ENCODE measurements at places on chromosomes 2 and 18. TPM values are rescaled to one million over a fixed set of nuclear protein-coding genes. Genes with fewer than 3 reads are reported as not detected.

Gene AQP12B
- total RNA-seq: not detected

Gene ST8SIA3
- total RNA-seq: not detected

- no peaks in the 10 kb centered on the region for H3K27me3 ChIP-seq
- DNase-seq: no peak
- no peaks in the 10 kb centered on the region for H3K36me3 ChIP-seq
- H3K4me1 ChIP-seq: no peaks in the 10 kb centered on the region
These were observed 424.2 kb downstream of the TSN start for GRCh38 chr2:122179492-122180165.

DNA sequence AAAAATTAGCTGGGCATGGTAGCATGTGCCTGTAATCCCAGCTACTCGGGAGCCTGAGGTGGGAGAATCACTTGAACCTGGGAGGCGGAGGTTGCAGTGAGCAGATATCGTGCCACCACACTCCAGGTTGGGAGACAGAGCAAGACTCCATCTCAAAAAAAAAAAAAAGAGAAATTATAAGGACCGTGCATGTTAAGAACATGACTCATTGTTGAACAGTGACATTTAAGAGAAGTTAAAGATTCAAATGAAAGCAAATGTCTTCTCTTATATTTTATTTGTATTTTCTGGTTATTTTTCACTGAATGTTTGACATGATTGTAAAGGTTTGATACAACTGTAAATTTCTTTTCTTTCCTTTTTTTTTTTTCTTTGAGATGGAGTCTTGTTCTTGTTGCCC, 69.6 kb downstream of the APLF start:
- no peak overlapping the region for H3K27ac ChIP-seq
- no peaks in the 10 kb centered on the region for H3K27me3 ChIP-seq

DNA sequence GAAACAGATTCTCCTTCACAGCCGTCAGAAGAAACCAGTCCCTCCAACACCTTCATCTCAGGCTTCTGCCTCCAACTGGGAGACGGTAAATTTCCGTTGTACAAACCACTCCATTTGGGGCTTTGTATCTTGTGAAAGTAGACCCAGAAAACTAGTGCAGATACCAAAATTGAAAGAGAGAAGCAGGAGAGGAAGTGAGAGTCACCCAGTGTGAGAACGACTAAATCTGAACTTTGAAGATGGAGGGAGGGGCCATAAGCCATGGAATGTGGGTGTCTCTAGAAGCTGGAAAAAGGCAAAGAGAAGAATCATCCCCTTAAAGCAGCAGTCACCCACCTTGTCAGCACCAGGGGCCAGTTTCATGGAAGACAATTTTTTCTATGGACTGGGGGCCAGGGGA, 88.3 kb upstream of the LRATD1 start:
- DNase-seq: no peak
- no peaks in the 10 kb centered on the region for H3K36me3 ChIP-seq
- H3K4me1 ChIP-seq: no peaks in the 10 kb centered on the region
- H3K4me3 ChIP-seq: no peak overlapping the region
- no peaks in the 10 kb centered on the region for H3K27me3 ChIP-seq

DNA sequence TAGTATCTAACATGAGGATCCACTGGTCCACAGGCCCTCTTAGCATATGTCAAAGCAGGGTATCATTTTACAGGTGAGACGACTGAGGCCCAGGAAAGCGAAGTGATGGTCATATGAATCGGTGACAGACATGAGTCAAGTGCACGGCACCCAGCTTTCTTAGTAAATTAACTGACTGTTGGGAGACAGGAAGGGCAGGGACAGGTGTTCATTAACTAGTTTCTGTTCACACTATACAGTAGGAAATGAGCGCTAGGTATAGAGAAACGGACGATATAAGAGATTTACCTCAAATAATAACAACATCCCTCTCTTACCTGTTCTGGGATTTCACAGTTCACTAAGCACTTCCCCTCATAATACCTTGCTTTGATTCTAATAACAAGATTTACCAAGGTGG, 1.7 kb upstream of the SMARCAL1 start:
- peaks cover 11% of the 10 kb centered on the region for H3K4me1 ChIP-seq
- no peaks in the 10 kb centered on the region for H3K36me3 ChIP-seq
- no peak for DNase-seq
- no peak overlapping the region for H3K27ac ChIP-seq
- H3K4me3 ChIP-seq: no peak overlapping the region

DNA sequence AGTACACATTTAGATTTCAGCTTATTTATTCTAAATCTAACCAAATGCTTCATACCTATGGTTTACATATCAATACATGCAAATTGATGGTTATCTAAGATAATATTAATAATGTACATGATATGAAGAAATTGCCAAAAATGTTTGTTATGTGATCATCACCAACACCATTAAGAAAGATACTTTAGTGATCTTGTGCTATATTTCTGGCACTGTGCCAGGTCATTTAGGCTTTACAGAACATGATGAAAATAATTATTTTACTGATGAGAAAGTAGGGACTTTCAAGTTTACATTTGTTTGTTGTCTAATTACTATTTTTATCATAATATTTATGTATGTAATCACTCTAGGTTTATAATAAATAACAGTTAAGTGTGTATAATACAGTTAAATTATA, 158.3 kb downstream of the GULP1 start:
- H3K27ac ChIP-seq: no peak overlapping the region
- H3K27me3 ChIP-seq: peaks cover 4% of the 10 kb centered on the region
- no peaks in the 10 kb centered on the region for H3K36me3 ChIP-seq

- no peak overlapping the region for H3K4me3 ChIP-seq
- no peaks in the 10 kb centered on the region for H3K36me3 ChIP-seq
- no peak overlapping the region for H3K27ac ChIP-seq
- H3K27me3 ChIP-seq: no peaks in the 10 kb centered on the region
These were observed 89.5 kb downstream of the PTH2R start for GRCh38 chr2:208496129-208496528.

GRCh38 chr2:8003462-8004075, 678.3 kb upstream of the ID2 start:
- H3K4me3 ChIP-seq: no peak overlapping the region
- H3K27ac ChIP-seq: no peak overlapping the region
- no peaks in the 10 kb centered on the region for H3K4me1 ChIP-seq

- peak overlapping the region; percentile 97 for H3K27ac ChIP-seq
- no peaks in the 10 kb centered on the region for H3K27me3 ChIP-seq
- H3K4me3 ChIP-seq: no peak overlapping the region
- H3K4me1 ChIP-seq: peaks cover 71% of the 10 kb centered on the region
- peak; percentile 17 for DNase-seq
These were observed 14.7 kb downstream of the CFLAR start for GRCh38 chr2:201130524-201131186.

DNA sequence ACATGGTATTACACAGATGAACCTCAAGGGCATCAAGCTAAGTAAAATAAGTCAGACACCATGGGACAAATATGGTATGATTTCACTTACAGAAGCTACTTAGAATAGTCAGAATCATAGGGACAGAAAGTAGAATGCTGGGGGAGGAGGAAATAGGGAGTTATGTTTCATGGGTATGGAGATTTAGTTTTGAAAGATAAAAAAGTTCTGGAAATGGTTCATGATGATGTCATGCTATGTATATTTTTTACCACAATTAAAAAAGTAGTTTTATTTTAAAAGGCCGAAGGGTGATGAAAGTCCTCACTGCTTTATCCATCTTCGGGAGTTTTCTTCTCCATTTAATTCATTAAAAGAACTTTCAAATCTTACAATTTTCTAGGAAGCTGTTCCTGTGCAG, 181.9 kb downstream of the CALCRL start:
- H3K4me1 ChIP-seq: no peaks in the 10 kb centered on the region
- H3K27me3 ChIP-seq: no peaks in the 10 kb centered on the region
- H3K4me3 ChIP-seq: no peak overlapping the region
- DNase-seq: no peak

DNA sequence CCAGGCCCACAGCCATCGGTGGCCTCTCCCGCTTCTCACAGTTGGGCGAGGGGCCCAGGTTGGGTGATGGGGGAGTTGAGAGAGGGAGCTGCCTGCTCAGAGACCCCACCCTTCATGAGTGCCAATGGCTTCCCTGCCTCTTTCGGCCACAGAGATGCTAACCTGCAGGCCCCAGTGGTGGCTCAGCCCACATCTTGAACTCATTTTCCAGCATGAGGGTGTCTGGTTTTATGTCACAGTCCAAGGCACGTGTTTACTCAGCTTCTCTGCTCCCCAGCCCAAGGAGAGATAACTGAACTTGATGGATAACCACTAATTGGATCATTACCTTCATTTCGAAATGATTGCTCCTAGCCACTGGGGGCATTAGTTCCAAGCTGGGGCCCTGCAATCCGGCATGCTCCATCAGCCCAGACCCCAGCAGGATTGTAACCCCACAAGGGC, 45.9 kb upstream of the SIX2 start:
- no peak overlapping the region for H3K27ac ChIP-seq
- H3K27me3 ChIP-seq: peaks cover 9% of the 10 kb centered on the region
- H3K4me3 ChIP-seq: no peak overlapping the region
- DNase-seq: no peak

DNA sequence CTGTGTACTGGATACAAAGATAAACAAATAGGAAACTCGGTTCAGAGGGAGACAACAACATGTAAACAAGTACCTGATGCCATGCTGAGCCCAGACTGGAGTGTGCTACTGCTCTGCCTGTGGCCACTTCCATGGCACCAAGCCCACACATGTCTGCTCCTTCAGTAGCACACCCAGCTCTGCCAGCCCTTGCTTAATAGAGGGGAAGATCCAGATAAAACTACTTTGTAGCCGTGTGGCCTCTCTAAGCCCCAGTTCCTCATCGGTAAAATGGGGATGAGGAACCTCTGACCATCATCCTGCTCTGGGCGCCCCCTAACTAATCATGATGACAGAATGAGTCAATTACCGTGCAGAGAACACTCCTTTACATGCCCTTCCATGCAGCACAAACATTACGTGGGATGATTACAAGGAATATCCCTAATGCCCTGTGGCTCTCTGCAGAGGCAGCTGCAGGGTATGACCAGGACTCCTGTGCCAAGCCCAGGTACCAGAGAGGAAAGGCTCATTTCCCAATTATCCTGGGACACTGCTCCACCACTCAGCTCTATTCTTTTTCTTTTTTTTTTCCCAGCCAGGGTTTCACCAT, 34.9 kb downstream of the DNMT3A start:
- peaks cover 6% of the 10 kb centered on the region for H3K4me1 ChIP-seq
- DNase-seq: no peak
- H3K27ac ChIP-seq: peak overlapping the region; percentile 78
- peaks cover 58% of the 10 kb centered on the region for H3K36me3 ChIP-seq

All from T-cell (primary cell).